ENCODE measurements at places on chromosomes 2 and 18.

DNA sequence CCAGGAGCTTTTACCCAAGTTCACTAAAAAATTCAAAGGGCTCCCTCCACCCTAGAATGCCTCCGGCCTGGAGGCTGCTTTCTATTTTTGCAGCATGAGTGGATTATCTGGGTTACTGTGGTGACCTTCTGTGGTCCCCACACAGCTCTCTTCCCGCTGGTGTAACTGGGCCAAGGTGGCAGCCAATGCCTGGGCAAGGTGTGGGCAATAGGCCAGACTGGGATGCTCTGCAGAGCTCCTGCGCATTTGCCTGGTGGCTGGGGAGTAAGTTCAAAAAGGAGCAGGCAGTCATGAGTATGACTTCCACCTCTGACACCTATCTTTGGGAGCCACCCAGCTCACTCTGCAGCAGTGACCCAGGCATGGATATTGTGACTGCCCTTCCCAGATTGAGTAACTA, 130.5 kb upstream of the SPRED2 start:
- DNase-seq: no peak

DNA sequence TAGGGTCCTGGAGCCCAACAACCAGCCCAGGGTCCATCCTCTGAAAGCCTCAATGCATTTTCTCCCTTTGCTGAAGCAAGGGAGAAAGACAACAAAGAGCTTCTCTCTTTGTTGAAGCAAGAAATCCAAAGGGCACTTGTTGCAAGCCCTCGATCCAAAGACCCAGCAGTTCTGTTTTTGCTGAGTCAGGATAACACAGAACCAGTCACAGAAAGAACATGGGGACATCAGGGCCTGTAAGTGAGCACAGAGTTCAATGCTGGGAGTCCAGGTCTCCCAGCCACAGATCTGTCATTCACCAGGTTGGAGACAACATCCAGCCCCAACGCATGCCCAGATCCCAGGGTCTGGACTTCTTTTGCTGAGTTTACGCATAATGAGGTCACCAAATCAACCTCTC, 315.8 kb upstream of the KLHL29 start:
- DNase-seq: no peak

GRCh38 chr2:6412533-6413091, 453.1 kb downstream of the CMPK2 start:
- no peak for DNase-seq

- DNase-seq: no peak
Observed at GRCh38 chr2:227206406-227206805, 42.0 kb downstream of the COL4A3 start.

DNA sequence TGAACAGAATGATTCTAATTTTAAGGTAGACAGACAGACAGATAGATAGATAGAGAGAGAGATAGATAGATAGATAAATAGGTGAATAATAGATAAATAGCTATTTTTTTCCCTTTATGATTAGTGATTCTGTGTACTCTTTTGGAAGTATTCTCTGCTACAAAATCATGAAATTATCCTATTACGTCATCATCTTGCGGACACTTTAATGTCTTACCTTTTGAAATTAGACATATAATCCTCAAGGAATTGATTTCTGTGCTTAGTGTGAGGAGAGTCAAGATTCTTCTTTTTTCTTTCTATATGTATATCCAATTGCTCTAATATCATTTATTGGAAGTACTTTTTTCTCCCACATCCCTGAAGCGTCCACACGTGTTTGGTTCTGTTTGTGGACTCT, 215.2 kb downstream of the SCG2 start:
- no peak for DNase-seq

DNA sequence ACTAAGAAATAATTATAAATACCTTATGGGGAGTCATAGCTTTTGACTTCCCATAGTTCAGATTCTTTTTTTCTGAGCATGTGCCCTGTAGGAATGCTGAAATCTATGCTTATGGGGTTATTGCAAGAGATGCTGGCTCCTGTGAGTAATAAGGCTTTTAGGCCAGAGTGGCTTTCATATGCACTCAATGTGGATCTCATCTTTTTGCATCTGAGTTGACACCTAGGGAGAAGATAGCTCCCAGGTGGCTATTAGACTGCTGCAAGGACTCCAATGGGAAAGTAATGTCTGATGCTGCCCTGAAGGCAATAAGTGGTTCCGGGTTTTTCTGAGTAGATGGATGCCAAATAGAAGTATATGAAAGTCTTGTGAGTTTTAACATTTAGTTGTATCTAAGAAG, 21.0 kb downstream of the DNAH6 start:
- no peak for DNase-seq

GRCh38 chr2:166197446-166197845, 69.6 kb upstream of the SCN1A start:
- DNase-seq: no peak

- DNase-seq: peak; percentile 6
Observed at GRCh38 chr2:144554492-144555210, 34.7 kb upstream of the ZEB2 start.

GRCh38 chr2:74010087-74010541, 25.4 kb downstream of the TET3 start:
- no peak for DNase-seq

DNA sequence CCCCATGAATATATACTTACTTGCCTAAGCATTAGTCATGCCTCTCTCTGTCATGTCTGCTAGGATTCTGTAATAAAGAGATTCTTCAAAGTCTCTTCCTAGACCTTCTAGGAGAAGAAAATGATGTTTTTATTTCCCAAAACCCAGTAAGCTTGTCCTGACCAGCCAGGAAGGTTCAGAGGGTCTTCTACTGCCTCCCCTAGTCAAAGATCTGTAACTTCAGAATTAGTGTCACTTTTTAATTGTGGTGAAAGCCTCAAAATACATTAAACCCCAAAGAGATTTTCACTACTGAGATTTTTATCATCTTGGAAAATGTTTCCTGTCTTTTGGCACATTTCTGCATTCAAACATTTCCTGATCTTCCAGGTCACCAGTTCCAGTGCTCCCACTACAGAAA, 232.9 kb upstream of the STK17B start:
- DNase-seq: no peak

DNA sequence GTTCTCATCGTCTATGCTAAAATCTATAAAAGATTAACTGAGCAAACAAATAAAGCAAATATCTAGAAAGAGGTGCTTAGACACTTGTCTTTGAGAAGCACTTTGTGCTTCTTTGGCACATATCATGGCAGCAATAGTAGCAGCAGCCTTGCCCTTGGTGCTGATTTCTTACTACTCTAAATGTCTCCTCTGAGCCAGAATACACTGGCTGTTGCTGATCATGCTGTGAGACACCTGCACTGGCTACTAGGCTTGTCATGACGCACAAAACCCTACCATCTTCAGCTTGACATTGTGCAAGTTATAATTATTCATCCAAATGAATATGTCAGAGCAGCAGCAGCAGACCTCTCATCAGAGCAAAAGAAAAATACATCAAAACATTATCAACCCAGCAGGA, 46.7 kb downstream of the FANCL start:
- peak; percentile 12 for DNase-seq

DNA sequence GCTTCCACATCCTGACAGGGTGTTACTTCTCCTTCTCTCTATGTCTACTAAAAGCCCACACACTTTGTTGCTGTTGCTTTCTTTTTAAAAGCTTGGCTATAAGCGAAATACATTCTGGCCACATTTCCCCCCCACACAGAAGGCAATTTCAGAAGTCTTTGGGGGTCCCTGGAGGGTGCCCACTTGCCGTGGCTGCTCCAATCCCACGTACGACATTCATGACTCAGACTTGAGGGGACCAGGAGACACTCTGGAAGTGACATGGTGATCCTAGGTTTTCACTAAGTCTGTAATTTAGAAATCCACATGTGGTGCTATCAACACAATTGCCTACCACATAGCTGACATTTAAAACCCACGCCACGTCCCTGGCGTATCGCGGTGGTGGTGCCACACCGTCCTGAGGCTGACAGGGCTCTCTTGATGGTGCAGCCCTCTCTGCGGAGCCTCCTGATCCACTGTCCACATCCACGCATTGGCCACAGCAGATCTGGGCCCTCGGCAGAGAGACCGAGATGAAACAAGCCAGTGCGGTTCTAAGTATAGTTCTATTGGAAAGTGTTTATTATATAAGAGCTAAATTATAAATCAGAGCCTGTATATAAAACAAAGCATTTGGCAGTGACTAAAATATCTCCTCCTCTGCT, 42.4 kb downstream of the CYP27C1 start:
- no peak for DNase-seq

DNA sequence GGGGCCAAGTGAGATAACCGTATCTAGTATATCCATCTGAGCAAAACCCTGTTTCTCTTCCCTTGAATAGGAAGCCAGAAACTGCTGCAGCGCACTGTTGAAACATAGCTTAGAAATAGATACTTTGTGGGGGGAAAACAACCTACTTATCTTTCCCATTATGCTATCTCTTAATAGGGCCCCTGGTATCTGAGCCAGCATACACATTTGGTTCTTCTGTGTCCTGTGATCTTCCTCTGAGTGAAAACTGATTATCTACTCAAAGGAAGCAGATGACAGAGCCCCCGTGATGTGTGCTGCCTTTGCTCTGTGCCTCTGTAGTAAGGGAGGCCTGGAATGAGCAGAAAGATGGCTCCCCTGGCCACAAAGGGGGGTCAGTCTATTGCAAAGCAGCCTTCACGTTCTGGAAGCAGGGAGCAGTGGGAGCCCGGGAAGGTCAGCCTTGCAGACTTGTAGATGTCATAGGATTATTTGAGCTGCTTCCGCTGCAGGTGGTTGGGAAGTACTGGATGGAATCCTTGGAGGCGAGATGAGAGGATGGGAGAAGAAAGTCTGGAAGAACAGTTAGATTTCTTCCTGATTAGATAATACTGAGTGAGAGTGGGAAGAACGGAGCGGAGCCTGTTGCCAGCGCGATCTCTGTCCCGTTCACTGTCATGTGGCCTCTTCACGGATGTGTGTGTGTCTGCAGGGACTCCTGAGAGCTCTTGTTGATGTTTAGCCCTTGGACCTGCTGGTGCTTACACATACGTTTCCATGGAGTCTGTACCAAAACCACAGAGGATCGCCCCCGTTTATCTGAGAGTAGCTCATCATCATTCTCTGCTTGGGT, 150.1 kb downstream of the AGAP1 start:
- DNase-seq: no peak

GRCh38 chr2:13504808-13505207, 788.1 kb downstream of the TRIB2 start:
- no peak for DNase-seq

- no peak for DNase-seq
Observed at GRCh38 chr18:80133124-80133523, 24.1 kb downstream of the ADNP2 start.

GRCh38 chr2:169039702-169040101, 8.6 kb upstream of the ABCB11 start:
- no peak for DNase-seq

- DNase-seq: no peak
Observed at GRCh38 chr18:79803611-79804051, 5.9 kb downstream of the KCNG2 start.

DNA sequence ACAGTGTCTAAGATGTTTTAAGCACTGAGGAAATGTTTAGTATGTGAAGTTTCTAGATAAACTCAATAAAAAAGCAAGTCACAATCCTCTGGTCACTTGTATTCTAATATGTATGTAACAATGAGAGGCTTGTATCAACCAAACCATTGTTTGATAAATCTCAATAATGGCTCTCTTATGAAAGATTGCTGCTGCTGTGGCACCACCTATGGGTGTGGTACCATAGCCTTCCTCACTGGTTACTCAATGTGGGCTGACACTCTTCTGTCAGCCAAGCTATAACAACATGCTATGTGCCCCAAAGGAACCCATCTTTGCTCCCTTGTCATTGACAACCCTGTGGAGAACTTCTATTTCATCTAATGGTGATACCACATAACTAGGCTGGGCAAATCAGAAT, 12.6 kb upstream of the RAB1A start:
- DNase-seq: no peak

DNA sequence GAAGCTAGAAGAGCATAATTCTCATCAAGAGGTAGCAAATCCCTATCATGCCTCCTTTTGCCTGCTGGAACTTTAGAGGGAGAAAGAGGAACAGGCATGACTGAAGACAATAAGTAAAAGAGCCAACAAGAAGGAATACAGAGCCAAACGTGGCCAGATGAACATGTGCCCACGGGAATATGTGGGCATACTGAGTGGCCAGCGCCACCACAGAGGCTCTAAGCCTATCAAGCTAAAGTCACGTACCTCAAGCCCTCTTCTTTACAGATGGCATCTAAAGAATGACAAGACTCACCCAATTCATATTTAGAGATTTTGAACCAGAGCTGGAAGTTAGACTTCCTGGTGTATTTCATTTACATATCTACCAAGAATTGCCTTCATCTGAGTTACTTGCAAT, 59.9 kb upstream of the ITGA4 start:
- no peak for DNase-seq

DNA sequence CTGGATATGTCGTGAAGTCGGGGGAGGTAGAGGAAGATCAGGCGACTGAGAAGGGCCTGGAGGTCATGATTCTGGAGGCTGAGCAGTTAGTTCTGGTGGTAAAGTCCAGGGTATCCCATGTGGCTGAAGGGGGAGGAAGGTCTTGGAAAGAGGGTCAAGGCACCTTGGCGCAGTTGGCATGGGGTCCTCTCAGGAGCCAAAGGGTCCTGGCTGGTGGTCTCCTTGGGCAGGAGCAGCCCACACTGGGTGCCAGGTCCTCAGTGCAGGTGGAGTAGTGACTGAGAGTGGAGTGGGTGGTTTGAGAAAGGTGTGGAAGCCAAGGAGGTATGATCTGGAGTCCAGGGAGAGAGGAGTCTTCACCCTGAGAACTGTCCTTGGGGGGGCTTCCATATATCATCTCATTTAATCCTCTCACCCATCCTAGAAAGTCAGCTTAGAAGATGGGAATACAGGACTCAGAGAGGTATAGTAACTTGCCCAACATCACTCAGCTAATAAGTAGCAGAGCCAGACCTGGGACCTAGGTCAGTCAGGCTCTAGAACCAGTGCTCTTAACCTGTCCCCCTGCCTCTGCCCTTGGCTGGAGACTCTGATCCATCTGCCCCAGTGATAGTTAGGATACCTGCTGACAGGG, 24.5 kb downstream of the FBXO41 start:
- DNase-seq: no peak

GRCh38 chr2:168490015-168490874, 34.2 kb downstream of the CERS6 start:
- DNase-seq: no peak

DNA sequence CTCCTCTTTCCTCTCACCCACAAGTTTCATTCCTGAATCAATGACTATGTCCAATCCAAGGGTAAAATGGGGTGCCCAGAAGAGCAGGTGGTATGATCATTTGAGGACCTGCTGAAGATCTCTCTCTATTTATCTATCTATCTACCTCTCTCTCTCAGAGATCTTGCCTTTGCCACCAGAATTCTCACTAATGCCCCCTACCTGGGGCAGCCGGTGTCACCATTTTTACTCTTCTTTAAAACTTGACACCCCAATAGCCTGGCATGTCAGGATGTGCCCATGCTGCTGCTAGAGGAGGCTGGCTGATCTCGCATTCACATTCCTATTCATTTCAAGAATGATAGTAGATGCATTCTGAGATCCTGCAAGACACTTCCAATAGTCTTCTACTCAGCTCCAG, 24.3 kb upstream of the RPIA start:
- DNase-seq: no peak

DNA sequence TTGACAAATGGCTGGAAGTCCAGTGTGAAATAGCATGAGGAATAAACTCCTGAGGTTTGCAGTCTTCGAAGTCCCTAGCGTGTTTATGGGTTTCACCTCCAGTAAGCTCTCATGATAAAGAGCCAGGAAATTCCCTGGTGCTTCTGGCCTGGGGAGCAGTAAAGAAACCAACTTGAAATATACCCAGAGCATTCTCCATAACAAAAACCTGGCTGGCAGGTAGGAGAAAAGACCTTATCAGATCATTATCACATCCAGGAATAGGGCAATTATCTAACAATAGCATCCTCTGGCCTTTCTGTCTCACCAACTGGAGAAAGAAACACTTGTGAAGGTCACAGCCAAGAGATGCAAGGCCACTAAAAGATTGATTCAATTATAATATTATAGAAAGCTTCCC, 513.6 kb upstream of the LRRTM4 start:
- no peak for DNase-seq
